ENCODE measurements at places on chromosomes 4 and X. TPM values are rescaled to one million over a fixed set of nuclear protein-coding genes. Genes with fewer than 3 reads are reported as not detected.

- no peak for DNase-seq
Observed at GRCh38 chr4:168836490-168836889, 173.6 kb downstream of the CBR4 start.

DNA sequence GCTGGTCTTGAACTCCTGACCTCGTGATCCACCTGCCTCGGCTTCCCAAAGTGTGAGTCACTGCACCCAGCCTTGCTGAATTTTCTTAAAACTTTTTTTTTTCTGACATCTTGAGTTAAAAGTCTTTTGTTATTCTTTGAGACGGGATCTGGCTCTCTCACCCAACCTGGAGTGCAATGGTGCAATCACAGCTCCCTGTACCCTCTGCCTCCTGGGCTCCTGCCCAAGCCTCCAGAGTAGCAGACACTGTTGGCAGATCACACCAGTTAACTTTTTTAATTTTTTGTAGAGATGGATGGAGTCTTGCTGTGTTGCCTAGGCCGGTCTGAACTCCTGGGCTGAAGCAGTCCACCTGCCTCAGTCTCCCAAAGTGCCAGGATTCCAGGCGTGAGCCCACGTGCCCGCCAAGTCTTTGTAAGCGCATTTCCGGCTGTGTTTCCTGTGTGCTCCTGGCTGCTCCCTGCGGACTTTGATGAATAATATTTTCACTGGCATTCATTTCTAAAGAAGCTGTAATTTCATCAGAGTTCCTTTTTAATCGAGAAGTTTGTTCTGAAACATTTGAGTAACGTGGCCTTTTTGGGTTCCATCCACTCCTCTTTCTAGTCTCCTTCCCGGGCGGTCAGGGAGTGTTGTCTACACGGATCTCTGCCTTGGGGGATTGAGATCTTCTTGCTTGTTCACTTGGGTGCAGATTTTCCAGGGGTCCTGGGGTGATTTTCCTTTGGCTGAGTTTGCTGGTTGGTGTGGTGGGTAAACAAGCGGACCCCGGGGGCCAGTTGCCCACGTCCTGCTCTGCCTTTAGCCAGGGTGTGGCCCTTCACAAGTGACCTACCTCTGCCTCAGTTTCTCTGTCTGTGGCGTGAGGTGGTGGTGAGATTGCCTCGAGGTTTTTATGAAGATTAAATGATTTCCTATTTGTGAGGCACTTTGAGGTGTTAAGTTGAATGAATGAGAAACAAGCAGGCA is 44.4 kb downstream of the PCGF3 start:
- DNase-seq, result peak; percentile 71

GRCh38 chr4:91114386-91114785 is 987.2 kb downstream of the CCSER1 start:
- no peak for DNase-seq

DNA sequence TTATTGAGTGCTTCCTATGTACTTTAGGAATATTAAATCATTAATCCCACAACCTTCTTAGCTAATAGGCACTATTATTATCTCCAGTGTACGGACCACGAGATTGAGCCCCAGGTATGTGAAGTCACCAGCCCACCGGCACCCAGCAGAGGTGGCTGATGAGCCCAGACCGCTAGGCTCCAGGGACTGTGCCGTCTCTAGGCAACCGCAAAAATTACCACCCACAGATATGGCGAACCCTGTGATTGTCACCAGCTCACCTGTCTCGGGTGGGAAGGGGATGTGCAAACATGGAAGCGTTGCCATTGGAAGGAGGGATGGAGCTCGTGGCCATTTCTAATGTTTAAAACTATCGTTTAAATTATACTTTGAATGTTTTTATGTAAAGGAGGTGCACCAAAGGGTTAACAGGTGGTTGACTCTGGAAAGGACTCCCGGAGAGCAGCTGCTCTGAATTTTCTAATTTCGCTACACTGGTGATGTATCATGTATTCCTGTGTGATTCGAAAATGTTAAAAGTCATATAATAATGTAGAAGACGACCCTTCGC is 21.0 kb upstream of the JAKMIP1 start:
- no peak for DNase-seq

- no peak for DNase-seq
Observed at GRCh38 chr4:83261307-83261706, 23.3 kb downstream of the COQ2 start.

DNA sequence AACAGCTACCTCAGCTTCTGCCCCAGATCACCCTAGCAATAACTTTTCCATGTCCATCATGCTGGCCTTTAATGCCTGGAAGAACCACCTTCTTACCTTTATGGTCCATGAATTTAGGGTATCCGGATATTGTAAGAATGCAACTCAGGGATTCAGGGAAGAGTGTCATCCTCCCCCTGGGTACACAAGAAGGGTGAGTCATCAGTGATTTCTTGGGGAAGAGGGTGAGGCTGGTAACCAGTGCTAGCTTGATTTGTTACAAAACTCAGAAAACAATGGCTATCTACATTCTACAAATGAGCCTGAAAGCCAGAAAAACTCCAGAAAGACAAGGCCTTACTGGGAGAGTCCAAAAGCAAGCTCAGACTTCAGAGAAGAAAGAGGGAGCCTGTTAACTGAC is 10.4 kb upstream of the NALF2 start:
- no peak for DNase-seq

DNA sequence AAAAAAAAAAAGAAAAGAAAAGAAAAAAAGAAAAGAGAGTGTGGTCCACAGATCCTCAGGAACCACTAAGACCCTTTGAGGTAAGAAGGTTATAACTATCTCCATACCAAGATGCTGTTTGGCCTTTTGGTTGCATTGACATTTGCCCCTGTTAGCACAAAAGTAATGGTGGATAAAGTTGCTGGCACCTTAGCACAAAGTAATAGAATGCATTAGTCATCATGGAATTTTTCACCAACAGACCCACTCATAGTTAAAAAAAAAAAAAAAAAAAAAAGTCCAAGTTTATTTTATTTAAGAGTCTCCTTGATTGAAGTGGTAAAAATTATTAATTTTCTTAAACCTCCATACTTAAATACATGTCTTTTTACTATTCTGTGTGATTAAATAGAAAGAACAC is 78.4 kb upstream of the RBPJ start:
- no peak for DNase-seq

DNA sequence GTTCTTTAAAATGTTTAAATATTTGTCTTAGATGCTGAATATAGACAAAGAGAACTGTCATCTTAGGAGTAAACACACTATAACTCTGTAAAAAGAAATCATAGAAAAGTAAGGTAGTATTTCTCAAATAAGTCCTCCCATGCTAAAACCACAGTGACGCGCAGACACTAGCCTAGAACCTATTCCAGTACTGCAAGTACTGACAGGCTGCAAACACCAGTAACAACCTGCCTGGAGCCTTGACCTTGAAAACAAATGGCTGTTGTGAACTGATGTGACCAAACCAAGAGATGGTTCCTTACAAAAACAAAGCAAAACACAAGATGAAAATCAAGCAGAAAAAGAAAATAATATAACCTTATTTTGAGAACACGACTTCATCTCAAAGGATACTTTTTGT is 8.5 kb downstream of the TIFA start:
- DNase-seq, result no peak

DNA sequence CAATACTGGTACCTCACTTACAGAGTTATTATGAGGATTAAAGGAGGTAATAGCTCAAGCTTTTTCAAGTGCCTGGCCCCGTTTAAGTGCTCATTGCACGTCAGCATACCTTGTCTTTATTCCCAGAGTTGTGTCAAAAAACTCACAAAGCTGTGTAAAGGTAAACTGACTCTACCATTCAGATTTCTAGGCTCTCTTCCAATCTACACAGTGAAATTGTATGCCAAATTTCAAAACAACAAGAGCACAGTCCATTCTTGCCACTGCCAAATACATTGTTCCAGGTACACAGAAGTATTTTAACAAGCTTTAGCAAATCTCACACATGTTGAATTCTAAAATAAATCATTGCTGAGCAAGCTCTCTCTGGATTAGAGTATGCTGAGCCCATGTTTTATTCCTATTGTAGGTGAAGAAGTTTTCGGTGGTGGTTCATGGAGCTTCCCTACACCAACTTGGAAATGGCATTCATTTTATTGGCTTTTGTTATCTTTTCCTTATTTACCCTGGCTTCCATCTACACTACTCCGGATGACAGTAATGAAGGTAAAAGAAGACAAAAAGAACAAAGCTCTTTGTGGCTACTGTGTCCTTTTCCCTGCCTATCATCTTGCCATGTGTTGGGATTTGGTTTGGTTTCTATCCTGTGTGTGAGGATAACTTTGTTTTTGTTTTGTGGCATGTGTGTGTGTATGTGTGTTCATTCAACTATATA is 16.2 kb downstream of the SMIM31 start:
- peak; percentile 42 for DNase-seq

DNA sequence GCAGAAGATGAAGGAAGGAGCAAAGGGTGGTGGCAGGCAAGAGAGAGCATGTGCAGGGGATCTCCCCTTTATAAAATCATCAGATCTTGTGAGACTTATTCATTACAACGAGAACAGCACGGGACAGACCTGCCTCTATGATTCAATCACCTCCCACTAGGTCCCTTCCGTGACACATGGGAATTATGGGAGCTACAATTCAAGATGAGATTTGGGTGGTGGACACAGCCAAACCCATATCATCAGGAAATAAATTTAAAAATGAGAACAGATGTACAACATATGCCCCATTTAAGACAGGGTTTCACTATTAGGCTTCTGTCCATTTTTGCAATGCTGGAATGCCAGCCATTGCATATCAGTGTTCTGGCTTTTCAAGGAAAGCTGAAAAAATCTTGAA is 346.7 kb upstream of the SLIT2 start:
- DNase-seq, result no peak

- no peak for DNase-seq
Observed at GRCh38 chrX:80282535-80282934, 137.7 kb upstream of the TENT5D start.

DNA sequence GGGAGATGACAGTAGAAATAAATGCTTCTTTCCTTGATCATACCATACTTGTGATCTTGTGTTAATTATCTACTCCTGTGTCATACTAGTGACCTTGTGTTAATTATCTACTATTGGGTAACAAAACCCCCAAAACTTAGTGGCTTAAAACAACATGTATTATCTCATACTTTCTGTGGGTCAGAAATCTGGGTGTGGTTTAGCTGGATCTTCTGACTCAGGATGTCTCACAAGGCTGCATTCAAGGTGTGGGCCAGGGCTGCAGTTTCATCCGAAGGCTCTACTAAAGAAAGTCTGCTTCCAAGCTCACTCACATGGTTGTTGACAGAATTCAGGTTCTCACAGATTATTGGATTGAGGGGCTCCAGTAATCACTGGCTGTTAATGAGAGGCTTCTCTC is 70.3 kb upstream of the NDP start:
- DNase-seq, result no peak

- no peak for DNase-seq
Observed at GRCh38 chr4:159352609-159353008, 249.7 kb downstream of the RAPGEF2 start.

GRCh38 chr4:19248023-19248422 is 1003.7 kb upstream of the SLIT2 start:
- no peak for DNase-seq

GRCh38 chrX:106039920-106040319 is 1.4 kb upstream of the SERPINA7 start:
- DNase-seq, result peak; percentile 9

- no peak for DNase-seq
Observed at GRCh38 chr4:169963998-169964397, 62.2 kb downstream of the MFAP3L start.

GRCh38 chrX:128781506-128781905 is 729.3 kb upstream of the ACTRT1 start:
- DNase-seq, result no peak

The CSTF2 gene
- total RNA-seq, result 11.9 TPM

The CAPN6 gene
- not detected for total RNA-seq

The PPP1R2C gene
- total RNA-seq, result not detected

The USP17L11 gene
- not detected for total RNA-seq

Measured in lung microvascular endothelial cell (primary cell).